ENCODE measurements at places on chromosomes 2 and 18. TPM values are rescaled to one million over a fixed set of nuclear protein-coding genes. Genes with fewer than 3 reads are reported as not detected.

DNA sequence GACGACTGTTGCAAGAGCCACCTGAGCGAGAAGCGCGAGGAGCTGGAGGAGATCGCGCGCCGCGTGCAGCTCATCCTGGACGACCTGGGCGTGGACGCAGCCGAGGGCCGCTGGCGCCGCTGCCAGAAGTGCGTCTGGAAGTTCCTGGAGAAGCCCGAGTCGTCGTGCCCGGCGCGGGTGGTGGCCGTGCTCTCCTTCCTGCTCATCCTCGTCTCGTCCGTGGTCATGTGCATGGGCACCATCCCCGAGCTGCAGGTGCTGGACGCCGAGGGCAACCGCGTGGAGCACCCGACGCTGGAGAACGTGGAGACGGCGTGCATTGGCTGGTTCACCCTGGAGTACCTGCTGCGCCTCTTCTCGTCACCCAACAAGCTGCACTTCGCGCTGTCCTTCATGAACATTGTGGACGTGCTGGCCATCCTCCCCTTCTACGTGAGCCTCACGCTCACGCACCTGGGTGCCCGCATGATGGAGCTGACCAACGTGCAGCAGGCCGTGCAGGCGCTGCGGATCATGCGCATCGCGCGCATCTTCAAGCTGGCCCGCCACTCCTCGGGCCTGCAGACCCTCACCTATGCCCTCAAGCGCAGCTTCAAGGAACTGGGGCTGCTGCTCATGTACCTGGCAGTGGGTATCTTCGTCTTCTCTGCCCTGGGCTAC, 1.2 kb downstream of the KCNF1 start:
- peaks cover 48% of the 10 kb centered on the region for H3K27me3 ChIP-seq
- no peak overlapping the region for H3K4me3 ChIP-seq
- no peak overlapping the region for H3K27ac ChIP-seq
- no peak for DNase-seq

- H3K27me3 ChIP-seq = no peaks in the 10 kb centered on the region
- no peak for DNase-seq
- no peak overlapping the region for H3K4me3 ChIP-seq
- H3K27ac ChIP-seq = no peak overlapping the region
- H3K36me3 ChIP-seq = no peaks in the 10 kb centered on the region
Measured at GRCh38 chr2:29601321-29601720, 320.1 kb downstream of the ALK start.

DNA sequence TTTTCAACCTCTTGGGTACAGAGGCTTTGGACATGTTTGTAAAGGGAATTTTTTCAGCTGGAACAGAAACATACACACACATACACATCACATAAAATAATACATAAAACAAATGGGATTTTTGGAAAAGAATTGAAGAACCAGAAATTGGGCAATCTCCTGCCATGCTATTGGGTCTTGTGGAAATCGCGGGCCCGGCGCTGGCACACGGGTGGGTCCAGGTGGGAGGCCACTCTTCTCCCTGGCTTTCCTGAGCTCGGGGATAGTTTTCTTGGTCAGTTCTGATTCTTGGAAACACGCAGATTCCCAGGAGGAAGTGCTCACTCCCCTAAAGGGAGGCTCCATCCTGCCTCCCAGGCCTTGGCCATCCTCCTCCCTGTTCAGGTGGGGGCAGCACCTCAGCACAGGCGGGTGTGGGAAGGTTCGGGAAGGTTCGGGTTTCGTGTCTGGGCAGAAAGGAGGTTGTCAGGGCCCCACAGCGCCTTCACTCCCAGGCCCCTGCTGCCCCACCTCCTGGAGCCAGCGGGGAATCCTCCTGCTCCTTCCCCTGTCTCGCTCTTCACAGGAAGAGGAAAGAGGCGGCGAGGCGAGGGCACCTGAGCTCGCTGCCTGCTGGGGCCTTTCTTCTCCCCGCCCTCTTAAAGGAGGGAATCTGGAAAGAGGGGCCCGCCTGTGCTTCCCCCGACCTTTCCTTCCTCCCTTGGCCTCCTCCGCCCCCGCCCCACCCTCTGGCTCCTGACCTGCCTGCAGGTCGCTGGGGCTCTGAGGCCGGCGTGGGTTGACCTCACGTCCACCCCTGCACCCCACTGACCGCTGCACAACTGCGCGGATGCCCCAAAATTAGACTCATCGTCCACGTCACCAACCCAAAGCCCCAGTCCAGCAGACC, 97.8 kb upstream of the PXDN start:
- H3K36me3 ChIP-seq = no peaks in the 10 kb centered on the region
- no peak for DNase-seq
- H3K27ac ChIP-seq = no peak overlapping the region
- no peaks in the 10 kb centered on the region for H3K27me3 ChIP-seq
- H3K4me1 ChIP-seq = no peaks in the 10 kb centered on the region

GRCh38 chr2:173028141-173028540, 47.5 kb upstream of the MAP3K20 start:
- H3K4me3 ChIP-seq = no peak overlapping the region
- H3K4me1 ChIP-seq = peaks cover 11% of the 10 kb centered on the region
- H3K27ac ChIP-seq = no peak overlapping the region
- no peaks in the 10 kb centered on the region for H3K27me3 ChIP-seq

The RGPD4 gene
- polyA plus RNA-seq = 0.03 TPM

Measured in keratinocyte (primary cell).